ENCODE measurements at places on chromosomes 2 and 18.

DNA sequence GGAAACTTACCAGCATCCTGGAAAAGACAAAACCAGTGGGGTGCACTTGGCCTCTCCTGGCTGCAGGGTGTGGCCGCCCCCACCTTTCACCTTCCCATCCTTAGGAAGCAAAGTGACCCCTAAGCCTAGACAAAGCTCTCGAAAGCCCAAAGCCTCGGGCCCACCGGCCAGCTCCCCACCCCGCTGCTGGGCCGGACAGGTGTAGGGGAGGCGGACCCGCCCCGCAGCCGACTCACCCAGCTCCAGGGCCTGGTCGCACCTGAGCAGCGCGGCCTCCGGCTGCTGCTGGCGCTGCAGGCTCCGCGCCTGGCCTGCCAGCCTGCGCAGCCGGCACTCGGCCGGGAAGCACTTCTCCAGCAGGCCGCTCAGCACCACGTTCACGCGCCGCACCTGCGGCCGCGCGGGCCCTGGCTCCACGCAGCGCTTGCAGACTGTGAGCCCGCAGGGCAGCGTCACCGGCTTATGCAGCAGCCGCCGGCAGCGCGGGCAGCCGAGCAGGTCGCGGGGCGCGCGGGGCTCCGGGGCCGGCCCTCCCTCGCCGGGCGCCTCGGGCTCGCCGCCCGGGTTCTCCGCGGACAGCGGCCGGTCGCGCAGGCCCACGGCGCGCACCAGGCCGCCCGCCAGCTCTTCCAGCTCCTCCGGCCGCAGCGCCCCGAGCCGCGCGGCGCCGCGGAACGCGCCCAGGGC is 979 bp downstream of the LONRF2 start:
- no peak for DNase-seq

DNA sequence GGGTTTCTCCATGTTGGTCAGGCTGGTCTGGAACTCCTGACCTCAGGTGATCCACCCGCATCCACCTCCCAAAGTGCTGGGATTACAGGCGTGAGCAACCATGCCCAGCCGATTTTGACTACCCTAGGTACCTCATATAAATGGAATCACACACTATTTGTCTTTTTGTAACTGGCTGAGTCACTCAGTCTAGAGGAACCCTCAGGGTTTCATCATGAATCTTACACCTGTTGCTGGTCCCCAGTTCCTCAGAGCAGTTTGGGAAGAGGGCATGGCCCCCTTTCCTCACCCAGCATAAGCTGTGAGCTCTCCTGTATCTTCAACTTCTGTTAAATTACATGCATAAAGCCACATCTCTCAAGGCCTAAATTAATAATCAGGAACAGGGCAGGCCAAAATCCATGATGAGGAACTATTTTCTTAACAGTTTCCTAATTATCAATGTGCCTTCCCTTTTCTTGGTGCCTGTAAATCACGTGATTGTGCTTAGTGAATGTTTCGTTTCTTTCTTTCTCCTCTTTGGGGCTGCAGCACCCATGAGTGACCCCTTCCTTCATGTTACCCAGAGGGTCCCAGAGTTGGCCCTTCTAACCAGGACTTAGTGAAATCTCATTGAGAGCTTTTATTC is 20.9 kb downstream of the DYSF start:
- DNase-seq, result no peak

- DNase-seq, result no peak
Observed at GRCh38 chr2:3659447-3660432, 1.7 kb downstream of the ALLC start.

DNA sequence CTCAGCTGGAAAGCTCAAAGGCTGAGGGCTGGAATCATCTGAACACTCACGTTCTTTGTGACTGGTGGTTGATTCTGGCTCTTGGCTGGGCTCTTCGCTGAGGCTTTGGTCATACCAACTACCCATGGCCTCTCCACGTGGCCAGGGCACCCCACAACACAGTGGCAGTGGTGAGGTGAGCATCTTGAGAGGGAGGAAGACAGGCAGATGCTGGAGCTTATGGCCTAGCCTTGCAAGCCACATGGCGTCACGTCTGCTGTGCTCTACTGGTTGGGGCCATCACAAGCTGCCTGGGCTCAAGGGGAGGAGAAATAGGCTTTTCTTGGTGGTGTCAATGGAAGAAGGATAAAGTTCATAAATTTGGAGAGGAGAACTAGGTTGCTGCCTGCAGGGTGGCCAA is 19.6 kb downstream of the LPIN1 start:
- DNase-seq, result no peak

DNA sequence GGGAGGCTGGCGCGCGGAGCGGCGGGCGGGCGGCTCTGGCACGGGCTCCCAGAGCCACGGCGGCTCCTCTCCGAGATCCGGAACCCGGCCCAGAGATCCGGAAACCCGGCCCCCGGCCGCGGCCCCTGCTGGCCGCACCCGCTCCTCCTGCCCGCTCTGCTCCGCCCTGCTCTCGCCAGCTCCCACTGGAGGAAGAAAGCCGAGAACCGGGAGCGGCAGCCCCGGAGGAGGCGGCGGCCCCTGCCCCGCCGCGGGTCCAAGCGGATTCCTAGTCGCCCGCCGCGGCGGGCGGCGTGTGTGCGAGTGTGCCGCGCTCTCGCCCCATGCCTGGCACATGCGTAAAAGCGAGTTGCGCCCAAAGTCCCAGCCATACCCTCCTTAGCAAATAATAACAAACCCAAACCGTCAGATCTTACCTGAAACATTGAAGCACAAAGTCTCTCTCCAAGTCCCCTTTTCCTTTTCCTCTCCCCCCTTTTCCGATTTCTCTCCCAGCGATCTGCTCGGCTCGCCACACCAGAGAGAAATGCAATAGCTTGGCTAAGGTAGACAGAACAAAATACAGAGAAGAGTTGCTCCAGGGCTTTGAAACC is 108.7 kb upstream of the KCTD1 start:
- DNase-seq, result no peak

DNA sequence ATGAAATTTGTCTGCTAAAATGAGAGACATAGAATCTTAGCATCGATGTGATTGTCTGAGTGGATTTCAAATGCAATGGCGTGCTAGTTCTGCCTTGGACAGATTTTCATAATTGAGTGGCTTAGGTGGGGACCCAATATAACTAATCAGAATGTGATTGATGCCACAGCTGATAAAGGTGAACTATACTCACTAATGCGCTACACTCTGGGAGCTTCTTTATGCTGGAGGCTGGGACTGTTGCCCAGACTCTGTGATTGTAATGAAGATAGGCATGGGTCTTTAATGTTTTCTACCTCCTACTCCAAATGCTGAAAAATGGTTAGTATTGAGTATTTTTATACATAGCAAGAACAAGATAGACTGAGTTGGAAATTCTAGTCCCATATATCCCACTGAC is 339.5 kb upstream of the SLC39A10 start:
- no peak for DNase-seq

DNA sequence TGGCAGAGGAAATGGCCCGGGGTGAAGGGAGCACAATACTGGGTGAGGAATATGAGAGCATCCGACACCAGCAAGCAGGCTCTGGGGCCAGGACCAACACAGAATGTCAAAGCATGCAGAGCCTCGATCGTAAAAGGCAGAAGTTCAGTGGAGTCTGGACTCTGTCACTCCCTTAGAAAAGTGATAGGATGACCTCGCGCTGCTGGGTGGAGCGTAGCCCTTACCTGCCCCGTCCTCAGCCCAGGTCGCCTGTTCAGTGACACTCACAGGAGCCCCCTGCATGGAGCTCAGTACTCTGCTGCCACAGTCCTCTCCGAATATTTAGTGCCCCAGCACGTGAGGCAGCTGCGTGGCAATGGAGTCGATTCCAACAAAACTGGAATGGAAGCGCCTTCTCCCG is 236.7 kb upstream of the MYT1L start:
- DNase-seq, result no peak

GRCh38 chr2:204505488-204505887 is 39.8 kb upstream of the PARD3B start:
- no peak for DNase-seq

DNA sequence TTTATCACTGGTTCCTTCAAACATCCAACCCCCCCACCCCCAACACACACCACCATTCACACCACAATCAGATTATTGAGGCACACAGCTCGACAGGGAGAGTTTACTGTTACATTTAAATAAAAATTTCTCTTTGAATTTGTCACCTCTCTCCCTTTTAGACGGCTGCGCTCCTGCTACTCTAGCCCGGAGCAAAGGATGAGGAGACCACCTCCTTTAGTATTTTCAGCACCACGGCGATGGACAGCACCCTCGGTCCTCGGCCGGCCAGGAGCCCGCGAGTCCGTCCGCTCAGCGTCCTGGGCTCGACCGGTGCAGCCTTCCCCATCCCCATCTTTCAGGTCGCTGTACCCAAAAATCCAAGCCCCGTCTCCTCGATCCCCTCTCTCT is 892 bp downstream of the CELF4 start:
- DNase-seq, result no peak

GRCh38 chr2:71534201-71534600 is 80.8 kb downstream of the DYSF start:
- DNase-seq, result no peak

GRCh38 chr2:120586507-120587278 is 149.0 kb upstream of the GLI2 start:
- DNase-seq, result no peak

DNA sequence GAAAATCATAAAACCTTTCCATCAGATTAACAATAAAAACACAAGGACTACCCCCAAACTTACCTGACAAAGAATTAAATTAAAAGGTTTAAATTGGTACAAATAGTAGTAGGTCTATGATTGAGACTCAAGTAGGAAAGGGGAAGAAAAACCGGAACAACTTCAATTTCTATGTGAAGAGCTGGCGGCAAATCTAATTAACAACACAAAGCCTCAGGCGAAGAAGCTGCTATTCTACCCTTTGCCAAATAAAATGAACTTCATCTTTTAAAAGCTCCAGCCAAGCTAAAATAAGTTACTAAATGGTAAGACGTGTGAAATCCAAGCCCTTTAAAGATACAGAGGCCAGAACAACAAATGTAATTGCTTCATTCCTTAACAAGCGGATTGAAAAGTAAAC is 146.5 kb downstream of the DLGAP1 start:
- no peak for DNase-seq

GRCh38 chr2:16006537-16007166 is 66.3 kb downstream of the MYCN start:
- DNase-seq, result no peak
